Stimulated activated CD4-positive, alpha-beta T cell treated with anti-CD3 and anti-CD28 coated beads, Interleukin-1b, Interleukin-23, amount 100 ng/mL, for 4 hours (primary cell): ENCODE measurements at places on chromosomes 5 and 9.

GRCh38 chr9:12784461-12785259, 9.8 kb downstream of the LURAP1L start:
- no peak for DNase-seq

- no peak for DNase-seq
Observed at GRCh38 chr5:67581203-67581602, 384.6 kb upstream of the CD180 start.

DNA sequence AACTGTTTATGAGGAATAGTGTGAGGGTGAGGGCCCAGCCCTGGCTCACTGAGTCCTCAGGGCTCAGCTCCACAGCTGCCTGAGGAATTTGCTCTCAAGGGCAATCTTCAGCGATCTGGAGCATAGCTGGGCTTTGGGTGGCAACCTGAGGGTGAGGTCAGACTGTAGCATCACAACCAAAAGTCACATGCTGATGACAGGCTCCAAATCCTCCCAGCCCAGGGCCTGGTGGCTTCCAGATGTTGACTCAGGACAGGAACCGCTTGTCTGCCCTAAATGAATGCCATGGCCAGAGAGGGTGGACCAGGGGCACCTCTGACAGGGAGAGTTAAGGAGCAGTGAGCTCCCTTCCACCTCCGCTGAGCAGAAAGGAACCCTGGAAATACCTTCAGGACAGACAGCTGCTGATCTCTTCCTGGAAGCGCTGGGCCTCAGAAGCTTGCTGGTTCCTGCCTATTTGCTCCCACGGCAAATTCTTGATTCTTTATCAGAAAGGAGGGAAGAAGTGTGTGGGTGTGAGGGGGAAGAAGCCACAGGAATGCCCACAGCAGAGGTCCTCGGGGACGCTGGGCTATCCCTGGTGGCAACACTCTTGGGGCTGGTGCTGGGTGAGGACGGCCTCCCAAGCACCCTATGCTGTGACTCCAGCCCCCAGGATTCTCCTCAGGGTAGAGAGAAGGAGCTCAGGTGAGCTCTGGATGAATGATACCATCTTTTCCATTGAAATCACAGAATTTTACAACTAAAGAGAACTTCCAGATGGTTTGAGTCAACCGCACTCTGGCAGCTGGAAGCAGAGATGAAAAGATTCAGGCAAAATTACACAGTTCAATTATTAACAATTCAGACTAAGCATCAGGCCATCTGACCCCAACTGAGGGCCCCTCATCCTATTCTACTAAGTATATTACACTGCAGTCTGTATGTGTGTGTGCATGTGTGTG, 13.8 kb upstream of the CTSL start:
- DNase-seq: no peak

DNA sequence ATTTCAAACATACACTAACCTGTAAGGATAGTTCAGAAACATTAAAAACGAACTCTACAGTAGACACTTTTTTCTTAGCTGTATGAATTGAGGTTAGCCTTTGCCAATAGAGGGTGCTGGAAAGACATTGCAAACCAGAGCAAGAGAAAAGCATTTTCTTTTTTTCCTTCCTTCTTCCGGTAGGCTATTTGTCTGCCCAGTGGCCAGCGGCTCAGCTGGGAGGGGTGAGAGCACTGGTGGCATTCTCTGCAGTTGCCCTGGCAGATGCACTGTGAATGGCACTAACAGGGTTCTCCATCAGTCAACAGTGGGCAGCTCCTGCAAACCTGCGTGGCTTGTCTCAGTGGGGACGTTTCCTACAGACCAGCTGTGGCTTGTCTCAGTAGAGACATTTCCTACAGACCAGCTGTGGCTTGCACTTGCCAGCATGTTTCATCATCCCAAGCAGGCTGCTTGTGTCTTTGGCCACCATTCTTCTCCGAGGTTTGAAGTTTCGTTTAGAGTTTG, 984.5 kb upstream of the CDH18 start:
- DNase-seq: no peak

DNA sequence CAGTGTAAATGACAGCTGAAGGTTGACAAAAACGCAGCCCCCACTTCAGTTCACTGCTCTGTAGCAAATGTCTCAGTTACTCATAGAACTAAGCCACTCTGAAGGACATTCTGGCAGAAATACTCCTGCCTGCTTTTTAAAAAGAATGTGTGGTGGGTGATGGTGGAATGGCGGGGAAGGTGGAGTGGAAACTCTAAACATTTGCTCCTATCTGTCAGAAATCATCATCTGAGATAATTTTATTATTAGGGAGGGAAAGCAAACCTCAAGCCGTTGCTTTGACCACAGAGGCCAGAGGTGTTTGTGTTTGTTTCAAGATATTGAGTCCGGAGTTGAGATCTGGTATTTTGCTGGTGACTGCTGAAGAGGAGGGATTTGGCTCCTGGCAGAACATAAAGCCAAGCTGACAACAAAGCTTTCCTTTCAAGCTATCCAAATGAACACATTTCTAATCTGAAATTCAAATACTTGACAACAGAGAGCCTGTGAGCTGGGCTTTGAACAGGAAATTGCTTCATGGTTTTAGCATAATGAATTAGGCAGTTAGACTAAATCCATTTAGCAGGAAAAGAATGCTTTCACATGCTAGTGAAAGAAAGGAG, 362.7 kb downstream of the CSNK1G3 start:
- DNase-seq: no peak

DNA sequence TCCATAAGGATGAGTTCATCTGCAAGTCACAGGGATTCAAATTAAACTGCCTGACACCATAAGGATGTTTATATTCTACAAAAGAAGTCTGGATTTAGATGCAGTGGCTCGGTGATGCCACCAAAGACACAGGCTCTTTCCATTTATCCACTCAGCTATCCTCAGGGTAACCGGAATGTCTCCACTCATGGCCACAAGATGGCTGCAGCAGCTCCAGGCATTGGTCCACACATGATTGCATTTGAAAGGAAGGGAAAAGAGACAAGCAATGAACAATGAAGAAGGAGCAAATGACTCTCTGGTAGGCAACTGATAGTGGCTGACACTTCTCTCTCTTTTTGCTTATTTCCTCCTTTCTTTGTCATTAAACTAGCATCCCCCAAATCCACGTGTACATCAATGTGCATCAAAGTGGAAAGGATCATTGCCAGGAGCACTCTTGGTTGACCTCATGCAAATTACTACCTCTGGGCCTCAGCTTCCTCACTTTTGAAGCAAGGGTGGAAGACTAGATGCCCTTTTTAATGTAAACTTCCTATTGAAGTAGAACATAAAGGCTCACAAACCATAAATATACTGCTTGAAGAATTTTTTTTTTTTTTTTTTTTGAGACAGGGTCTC, 7.2 kb upstream of the SNX30 start:
- DNase-seq: no peak

DNA sequence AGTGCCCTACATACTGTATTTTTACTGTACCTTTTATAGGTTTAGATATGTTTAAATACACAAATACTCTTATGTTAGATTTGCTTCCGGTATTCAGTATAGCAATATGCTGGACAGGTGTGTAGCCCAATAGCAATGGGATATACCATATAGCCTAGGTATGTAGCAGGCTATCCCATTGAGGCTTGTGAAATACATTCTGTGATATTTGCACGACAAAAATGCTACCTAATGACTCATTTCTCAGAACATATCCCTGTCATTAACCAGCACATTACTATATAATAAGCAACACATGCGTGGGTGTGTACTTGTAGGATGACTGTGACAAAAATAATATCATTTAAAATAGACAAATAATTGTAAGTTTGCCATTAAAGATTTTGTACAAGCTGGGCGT, 208.8 kb downstream of the MRPS30 start:
- no peak for DNase-seq

GRCh38 chr5:114660791-114661190, 298.9 kb downstream of the KCNN2 start:
- no peak for DNase-seq

GRCh38 chr5:10676946-10677345, 84.1 kb downstream of the DAP start:
- DNase-seq: no peak
